ENCODE measurements at places on chromosomes 7 and 10.
A peak's percentile ranks its signal among the peaks of the same experiment; 100 is the strongest.

- no peak for DNase-seq
Observed at GRCh38 chr7:117588352-117588794, 108.5 kb downstream of the CFTR start.

DNA sequence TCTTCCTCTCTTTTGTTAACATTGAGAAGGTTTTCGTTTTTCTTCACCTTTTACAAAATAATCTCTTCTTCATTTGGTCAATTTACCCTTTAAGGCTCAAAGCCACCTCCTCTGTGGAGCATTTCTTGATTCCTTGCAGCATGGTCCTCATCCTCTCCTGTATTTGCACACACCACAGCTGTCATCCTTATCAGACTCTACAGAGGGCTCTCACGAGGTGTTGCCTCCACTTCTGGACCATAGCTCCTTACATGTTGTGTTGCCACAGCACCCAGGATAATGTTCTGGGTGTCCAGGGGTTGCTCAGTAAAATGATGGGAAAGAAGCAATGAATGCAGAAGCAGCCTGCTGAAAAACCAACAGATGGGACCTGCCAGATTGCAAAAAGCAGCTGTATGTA lies 192.8 kb downstream of the SH2D4B start:
- DNase-seq: no peak

GRCh38 chr7:108869070-108869469 lies 299.4 kb downstream of the DNAJB9 start:
- no peak for DNase-seq

- no peak for DNase-seq
Observed at GRCh38 chr10:26730552-26730951, 33.1 kb downstream of the PDSS1 start.

DNA sequence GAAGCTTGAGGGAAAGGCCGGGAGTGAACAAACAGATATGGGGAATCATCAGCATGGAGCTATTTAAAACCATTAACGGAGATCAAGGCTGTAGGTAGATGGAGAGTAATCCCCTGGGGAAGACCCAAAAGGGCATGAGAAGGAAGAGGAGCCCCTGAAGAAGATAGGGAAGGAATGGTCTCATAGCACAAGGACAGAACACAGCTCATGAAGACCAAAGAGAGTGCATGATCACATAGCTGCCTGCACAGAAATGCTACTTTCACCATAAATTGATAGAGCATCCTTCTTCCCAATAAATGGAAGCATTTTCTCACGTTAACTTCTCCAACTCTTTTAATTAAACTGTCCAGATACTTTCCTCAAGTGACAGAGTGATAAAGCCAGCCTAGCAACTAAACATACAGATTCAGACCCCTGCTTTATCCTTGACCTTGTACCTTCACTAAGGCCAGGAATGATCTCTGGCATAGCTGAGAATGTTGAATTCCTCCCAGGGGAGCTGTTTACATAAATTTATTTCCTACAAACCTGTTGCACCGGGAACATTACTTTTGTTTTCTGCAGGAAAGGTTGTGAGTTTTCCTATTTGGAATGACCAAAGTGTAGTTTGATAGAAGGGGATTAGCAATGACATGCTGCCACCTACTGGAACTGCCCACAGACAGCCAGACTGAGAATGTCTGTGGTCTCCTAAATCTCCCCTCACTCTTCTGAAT lies 110.8 kb upstream of the LRGUK start:
- DNase-seq: no peak

DNA sequence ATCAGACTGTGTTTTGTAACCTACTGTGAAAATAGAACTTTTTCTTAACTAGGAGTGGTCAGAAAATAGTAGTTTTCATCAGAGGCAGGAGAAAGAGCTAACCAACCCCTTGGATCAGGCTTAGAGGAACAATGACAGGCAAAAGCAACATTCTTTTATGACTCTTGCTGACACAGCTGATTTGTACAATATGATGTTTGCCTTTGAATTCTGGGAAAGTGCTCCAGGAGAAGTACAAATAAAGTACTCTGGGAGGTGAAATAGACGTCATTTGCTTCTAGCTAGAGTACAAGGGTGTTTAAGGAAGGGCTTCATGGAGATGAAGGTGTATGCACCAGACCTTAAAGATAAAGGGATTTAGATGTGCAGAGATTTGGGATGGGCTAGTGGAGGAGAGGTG lies 75.1 kb upstream of the KIAA1217 start:
- no peak for DNase-seq

- DNase-seq: no peak
Observed at GRCh38 chr10:106973288-106973687, 191.2 kb downstream of the SORCS1 start.

GRCh38 chr7:112529521-112529920 lies 48.7 kb downstream of the LSMEM1 start:
- DNase-seq: no peak

- peak; percentile 45 for DNase-seq
Observed at GRCh38 chr10:4270116-4270515, 485.1 kb upstream of the KLF6 start.

DNA sequence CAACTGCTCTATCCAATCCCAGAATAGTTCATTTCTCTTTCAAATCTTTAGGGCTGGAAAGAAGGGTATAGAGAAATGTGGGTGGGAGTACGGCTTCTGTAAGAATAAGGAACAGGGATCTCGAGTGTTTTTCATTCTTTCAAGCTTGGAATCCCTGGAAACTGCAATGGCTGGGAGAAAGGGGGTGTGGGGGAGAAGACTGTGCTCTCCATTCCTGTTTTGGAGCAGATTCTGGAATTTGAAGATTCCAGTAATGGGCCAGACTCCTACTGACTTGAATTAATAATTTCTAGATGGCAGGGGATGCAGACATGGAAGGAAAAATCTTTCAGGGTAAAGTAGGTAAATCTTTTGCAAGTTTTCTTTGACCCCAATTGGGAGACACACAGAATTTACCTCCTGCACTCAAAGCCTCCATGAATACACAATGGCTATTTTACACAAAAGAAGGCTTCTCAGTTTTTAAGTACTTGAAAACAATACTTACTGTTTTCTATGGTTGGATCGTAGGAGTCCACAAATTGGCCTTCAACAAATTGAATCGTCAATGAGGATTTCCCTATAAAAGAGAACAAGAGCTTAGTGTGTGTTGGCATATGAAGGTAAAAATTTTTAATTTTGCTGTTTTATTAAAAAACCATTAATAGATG lies 29.1 kb downstream of the RHEB start:
- no peak for DNase-seq

DNA sequence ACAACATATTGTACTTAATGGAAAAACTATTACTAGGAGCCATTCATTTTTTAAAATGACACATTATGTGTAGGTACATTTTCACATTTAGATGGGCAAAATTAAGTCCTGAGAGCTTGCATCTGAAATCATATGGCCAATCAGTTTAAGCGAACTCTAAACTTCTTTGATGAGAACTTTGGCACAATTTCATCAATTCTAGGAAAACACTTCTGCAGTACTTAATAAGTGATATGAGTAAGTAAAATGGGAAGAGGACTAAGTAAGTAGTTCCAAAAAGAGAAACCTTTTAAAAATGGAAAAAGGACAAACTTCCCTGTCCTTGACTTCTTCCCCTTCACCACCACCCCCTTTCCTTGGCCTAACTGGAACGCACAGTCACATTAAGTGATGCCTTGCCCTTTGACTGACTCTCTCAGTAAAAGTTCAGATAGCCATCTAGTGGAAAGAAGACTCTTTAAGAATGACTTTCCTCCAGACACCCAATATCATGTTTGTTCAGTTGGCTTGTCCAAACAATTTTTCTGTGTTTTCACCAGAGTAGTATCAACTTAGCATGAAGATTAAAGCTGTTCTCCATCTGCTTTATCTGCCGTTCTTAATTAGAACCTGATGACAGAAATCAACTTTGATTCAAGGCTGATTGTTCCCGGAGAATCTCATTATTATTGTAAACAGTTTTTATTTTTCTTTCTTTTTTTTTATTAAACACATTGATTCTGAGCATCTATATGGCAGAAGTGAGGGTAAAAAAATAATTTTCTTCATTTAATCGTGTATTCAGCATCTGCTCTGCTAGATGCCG lies 45.1 kb downstream of the CNNM2 start:
- DNase-seq: no peak

DNA sequence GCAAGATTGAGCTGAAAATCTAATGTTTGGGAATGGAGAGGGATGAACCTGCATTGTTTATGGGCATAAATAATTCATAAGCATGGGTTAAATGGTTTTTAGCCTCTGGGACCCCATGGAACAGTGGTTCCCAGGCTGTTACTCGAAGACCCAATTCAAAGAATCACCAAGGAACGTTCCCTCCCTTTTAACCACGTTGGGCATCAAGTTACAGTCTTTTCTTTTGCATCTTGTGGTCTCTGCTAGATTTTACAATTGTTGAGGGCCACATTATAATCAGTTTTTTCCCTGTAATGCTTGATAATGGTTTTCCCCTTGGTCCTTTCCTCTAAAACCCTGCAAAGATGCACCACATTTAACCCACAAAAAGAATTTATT lies 2.5 kb downstream of the CALN1 start:
- no peak for DNase-seq

- DNase-seq: no peak
Observed at GRCh38 chr7:2666155-2666554, 21.8 kb upstream of the AMZ1 start.

DNA sequence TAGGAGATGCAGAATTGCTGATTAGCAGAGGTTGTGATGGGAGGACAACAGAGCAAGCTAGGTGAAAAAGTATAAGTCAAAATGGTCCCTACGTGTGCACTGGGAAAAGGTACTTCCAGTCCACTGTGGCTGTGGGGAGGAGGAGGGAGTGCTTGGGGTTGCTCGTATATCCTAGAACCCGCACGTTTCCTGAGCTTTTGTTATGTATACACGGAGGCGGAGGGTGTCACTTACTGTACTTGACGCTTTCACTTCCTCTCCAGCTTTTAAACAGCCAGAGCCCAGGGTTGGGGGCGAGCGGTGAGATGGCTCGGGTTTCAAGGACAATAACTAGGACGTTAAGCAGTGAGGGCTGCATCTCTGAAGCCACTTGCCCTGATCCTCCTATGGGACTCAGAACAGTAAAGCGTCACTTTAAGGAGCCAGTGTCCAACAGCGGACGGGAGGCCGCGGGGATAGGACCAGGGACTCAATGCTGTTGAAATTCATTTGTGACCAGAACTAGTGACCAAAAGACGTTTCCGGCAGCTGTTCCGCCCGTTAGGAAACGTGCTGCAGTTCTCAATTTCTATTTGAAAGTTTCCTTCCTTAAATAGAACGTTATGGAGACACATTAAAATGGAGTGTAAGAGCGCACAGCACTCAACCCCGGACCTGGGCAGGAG lies 985 bp upstream of the ETV1 start:
- DNase-seq: peak; percentile 72

DNA sequence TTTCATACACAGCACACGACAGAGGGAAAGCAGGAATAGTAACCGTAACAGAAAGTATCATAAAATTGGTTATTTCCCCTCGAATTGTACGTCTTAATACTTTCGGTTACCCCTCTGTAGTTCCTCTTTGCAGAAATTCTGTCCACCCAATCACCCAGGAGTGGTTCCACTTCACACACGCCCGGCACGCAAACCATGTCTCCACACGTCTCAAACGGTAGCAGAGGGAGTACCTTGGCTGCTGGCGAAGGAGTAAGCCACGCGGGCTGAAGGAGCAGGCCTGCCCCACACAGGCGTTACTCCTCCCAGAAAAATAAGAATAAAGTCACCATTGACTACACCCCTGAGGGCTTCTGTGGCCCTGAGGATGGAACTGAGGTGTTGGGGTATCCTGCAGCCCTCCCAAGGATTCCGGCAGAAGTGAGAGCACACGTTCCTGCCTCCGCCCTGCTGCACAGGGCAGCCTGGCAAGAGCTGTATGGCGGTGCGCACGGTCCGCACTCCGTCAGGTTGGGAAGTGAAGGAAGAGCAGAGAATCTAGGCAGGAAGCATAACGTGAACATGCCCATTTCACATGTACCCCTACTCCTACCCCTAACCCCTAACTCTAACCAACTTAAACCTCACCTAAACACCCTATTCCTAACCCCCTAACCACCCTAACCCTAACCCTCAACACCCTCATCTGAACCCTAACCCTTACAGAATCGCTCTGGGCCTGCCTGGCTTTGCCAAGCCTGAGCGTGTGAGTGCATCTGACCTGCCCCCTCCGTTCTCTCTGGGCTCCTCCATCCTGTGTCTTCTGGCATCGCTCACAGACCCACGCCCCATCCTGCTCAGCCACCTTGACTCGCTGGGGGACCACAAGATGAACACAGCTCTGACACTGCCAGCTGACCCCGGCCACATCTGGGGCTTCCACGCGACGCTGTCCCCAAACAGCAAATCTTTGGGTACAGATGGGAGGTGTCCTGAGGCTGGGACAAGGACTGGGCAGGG lies 18.2 kb downstream of the GPR146 start:
- DNase-seq: no peak

- DNase-seq: no peak
Observed at GRCh38 chr7:138875794-138876193, 77.8 kb upstream of the ATP6V0A4 start.

DNA sequence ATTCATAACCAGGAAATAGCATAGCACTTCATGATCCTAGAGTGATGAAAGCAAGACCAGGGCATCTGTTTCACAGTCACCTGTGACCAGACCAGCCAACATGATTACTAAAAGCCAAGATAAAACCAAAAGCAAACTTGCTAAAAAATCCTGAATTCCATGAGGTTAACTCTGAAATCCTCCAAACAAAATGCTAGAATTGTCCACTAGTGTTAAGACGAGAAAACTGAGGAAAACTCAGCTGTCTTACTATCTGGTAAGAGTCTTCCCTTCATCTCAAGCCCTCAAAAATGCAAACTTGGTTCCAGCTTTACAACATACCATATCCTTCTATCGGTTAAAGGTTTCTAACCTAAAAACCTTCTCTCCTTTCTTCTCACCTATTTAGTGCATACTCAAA lies 1.3 kb upstream of the NPM3 start:
- DNase-seq: no peak

- no peak for DNase-seq
Observed at GRCh38 chr7:131605280-131605878, 49.0 kb upstream of the PODXL start.

- DNase-seq: no peak
Observed at GRCh38 chr10:62214364-62214874, 54.2 kb downstream of the RTKN2 start.

DNA sequence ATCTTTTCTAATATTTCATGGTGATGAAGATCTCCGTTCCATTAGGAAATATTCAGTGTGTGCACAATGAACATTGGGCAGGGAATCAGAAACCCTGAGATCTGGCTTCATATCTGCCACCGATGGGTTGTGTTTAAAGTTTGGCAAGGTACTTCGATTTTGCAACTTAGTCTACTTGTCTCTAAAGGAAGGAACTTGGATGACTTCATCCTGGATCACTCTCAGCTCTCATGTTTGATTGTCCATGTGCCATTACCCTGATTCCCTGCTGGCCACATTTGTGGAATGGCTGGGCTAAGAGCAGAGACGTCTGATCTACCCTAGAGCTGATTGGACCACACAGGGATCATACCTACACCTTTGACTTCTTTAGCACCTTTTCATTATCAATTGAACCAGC lies 177.0 kb upstream of the KMT2E start:
- no peak for DNase-seq

- DNase-seq: peak; percentile 76
Observed at GRCh38 chr7:4025694-4026615, 656.1 kb upstream of the FOXK1 start.
